ENCODE measurements at places on chromosomes 1 and 21.

GRCh38 chr1:39886757-39887231 lies 3.5 kb upstream of the TRIT1 start:
- peak; percentile 55 for DNase-seq

DNA sequence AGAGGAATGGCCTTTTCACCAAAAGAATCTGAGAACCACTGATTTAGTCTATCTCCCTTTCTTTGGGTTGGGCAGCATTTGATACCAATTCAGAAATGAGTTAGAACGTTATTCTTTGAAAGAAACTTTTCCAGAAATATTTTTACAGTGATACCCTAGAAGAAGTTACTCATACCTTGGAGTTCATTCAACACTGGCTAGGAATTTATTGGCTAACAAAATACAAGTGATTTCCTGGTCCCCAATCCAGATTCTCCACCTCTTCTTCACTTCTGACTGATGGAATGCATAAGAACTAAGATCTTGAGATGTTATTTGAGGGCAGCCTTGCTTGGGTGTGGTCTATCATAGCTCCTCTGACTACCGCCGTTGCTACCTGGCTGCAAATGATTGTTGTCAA lies 9.4 kb downstream of the C1orf162 start:
- peak; percentile 50 for DNase-seq

- no peak for DNase-seq
These were observed 25.4 kb downstream of the PHGDH start for GRCh38 chr1:119737040-119737682.

DNA sequence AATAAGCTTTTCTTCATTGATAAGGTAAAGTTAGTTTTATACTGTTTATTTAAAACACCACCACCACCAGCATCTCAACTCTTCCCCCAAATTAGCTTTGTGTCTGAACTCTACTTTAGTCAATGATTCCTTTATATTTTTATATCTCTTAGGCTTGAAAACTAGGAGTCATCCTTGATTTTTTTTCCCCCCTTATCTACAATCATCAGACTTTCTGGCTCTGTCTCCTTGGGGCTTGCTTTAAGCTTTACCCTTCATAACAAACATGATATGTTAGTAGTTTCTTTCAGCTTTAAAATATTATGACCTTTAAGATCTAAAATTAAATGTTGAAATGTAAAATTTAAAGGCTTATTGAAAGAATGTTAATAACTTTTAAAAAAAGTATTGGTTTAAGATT lies 28.3 kb downstream of the HS2ST1 start:
- no peak for DNase-seq

- no peak for DNase-seq
These were observed 14.9 kb downstream of the RSPH1 start for GRCh38 chr21:42481169-42481568.

DNA sequence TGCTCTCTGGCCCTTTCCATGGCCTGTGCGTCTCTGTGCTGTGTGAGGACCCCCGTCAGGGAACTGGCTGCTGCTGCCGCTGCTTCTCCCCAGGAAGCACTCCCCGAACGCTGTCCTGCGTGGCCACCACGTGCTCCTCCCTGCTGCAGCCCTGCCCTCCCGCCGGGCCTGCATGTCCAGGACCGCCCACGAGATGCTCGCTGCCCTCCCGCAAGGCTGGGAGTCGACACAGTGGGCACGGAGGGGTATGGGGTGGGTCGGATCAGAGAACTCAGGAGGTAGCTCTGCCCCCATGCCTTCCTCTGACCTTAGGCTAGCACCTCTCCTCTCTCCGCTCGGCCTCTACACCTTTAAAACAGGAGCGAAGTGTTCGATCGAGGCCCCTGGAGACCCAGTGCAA lies 171.9 kb upstream of the AJAP1 start:
- DNase-seq = no peak

- no peak for DNase-seq
These were observed 68.9 kb downstream of the ATF6 start for GRCh38 chr1:161834967-161835550.

- DNase-seq = no peak
These were observed 15.6 kb downstream of the ARHGEF16 start for GRCh38 chr1:3469849-3470649.

GRCh38 chr21:44929799-44930542 lies 9.3 kb upstream of the ITGB2 start:
- DNase-seq = no peak

DNA sequence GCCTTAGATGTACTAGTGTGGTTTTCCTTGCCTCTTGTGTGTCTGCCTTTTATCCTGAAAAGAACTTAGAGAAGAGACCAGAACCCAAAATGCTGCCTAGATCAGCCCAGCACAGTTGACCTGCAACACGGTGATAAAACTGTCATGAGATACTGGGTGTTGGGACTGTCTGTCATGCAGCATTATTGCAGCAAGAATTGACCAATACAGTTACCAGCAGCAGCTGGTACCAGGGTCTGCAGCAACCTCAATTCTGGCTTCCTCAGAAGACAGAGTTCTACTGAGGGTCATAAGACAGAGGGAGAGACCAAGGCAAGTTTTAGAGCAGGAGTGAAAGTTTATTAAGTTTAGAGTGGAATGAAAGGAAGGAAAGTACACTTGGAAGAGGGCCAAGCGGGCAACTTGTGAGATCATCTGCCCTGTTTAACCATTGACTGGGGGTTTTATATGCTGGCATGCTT lies 182.0 kb downstream of the DYRK1A start:
- no peak for DNase-seq

DNA sequence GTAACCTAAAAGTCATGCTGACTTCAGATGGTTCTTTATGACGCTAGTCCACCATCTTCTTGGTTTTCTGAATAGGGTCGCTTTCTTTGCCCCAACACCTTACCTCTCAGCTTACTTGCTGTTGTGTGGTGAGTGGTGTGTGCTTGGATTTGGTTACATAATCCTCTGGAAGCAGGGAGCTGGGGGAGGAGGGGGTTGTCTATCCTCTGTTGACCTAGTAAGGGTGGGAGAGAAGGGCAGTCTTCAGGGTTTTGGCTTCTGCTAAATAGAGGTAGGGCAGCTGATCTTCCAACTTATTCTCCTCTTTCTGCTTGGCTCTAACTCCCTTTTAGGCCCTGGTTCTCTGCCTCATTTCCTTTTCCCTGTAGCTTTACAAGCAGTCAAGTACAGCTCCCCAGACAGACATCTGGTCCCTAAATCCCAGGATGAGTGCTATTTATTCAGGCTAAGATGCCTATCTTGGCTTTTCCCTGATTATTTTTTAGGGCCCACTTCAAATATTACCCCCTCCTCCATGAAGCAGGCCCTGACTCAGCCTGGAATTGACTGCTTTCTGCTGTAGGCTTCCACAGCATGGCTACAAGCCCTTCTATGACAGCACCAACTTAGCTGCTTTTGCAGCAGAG lies 6.4 kb upstream of the REN start:
- no peak for DNase-seq

- no peak for DNase-seq
These were observed 120.5 kb downstream of the LRRC7 start for GRCh38 chr1:69688193-69688592.

DNA sequence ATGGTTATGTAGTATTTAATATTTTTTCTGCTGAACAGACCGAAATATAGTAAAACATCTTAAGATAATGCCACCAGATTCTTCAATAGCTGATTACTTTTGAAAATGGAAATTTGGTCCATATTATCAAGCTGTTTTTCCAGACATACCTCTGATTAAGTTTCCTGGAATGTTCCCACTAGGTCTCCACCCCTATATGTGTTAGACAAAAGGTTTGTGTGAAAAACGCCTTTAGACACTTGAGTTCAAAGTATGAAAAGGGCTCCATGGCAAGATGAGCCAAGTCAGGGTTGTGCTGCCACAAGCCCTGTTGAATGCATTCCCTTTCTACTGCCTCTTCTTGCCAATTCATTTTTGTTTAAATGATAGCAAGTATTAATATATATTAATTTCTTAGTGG lies 52.7 kb downstream of the ZBTB17 start:
- DNase-seq = peak; percentile 74

DNA sequence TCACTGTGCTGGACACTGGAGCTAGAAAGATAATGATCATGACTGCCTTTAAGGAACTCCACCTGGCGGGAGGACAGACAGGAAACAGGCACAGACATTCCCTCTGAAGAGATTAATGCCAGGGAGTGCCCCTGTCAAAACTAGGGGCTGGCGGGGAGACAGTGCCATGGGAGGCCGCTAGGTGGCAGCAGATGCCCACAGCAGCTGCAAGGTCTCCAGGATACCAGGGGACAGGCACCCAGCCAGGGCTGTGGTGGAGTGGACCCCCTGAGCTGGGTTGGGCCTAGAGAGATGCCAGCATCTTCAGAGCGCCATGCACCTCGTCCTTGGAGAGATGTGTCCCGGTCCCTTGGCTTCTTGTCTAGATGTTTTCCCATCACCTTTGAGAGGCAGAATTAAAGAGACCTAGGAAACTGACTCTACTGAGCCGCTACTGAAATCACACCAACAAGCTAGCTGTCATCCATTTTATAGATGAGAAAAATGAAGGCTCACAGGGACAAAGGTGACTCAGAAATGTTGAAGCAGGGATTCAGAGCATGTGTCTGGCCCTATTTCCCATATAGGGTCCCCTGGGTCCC lies 3.6 kb downstream of the REN start:
- DNase-seq = peak; percentile 70

GRCh38 chr1:112444269-112444668 lies 48.3 kb downstream of the CTTNBP2NL start:
- DNase-seq = peak; percentile 52

DNA sequence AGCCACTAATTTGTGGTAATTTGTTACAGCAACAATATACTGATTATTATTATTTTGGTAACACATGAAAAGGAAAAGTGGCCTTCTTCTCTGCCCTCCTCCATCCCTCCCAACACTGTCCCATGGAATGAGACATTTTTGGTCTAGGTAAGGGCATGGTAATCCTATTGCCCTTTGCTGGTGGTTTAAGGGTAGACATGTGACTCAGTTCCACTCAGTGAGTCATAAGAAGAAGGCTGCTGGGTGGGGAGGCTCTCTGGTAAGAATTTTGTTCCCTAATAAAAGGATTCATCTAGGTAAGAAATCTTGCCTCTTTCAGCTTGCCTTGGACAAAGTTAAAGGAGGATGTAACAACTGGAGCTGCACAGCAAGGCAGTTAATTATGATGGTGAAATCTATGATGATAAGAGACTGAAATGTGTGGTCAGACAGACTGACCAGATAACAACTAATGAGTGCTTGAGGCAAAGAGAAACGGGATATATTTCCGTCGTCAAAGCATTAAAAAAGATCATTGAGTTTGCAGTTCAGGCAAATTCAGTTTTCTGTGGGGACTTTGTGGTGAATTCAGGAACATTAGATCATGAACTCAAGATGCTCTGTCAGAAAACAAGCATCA lies 232.0 kb upstream of the KCNK2 start:
- peak; percentile 70 for DNase-seq

- no peak for DNase-seq
These were observed 2.1 kb upstream of the GFI1 start for GRCh38 chr1:92488832-92489231.

GRCh38 chr21:28851645-28852044 lies 141.0 kb downstream of the LTN1 start:
- DNase-seq = no peak

GRCh38 chr21:16047904-16048303 lies 318.1 kb downstream of the USP25 start:
- DNase-seq = peak; percentile 89

DNA sequence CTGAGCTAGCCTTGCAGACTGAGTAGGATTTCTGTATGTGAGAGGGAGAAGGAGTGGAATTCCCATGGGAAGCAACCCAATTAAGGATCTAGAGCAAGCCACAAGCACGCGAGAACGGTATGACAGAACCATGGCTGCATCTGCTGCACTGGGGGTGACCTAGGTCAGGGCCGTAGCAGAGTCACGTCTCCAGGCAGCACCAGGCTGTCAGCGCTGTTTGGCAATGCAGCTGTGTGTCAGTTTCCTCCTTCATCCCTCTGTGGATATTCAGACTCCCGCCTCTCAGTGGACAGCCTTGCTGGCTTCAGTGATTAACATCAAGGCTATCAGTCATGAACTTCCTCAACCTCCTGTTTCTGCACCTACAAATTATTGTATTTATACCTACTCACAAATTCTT lies 118.1 kb upstream of the PPP2R5A start:
- peak; percentile 57 for DNase-seq

DNA sequence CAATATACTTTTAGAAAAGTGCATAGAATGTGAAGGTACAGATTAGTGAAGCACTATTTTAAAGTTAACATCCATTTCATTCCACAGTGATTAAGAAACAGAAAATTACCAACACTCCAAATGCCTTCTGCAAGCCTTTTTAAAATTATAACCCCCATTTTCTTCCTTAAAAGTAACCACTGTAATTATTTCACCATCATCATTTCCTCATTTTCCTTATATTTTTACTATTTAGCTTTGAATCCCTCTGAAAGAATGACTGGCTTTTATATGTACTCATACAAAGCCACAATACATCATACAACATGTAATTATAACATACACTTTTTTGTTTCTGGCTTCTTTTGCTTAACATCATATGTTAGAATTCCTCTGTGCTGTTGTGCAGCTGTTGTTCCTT lies 6.5 kb upstream of the NEGR1 start:
- DNase-seq = no peak

DNA sequence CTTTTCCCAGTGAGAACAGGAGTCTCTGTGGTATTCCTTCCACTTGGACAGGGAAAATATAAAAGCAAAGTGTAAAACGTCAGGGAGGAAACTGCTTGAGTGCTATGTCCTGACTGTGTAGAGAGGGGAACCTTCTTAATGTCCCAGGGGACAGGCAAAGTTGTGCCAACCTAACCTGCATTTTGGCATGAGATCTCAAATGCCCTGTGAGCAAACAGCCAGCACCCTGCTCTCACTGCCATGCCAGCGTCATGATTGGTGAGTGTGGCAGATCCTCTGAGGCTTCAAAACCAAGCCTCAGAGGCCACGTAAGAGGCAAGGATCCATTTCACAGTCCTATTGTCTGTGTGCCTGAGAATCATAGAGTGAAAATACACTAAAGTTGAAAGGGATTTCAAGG lies 49.7 kb upstream of the RAP1A start:
- no peak for DNase-seq

- DNase-seq = no peak
These were observed 139.3 kb downstream of the TIAM1 start for GRCh38 chr21:31204801-31205200.

GRCh38 chr1:202069662-202070061 lies 53.1 kb upstream of the GPR37L1 start:
- DNase-seq = no peak

GRCh38 chr1:240649733-240650721 lies 38.1 kb upstream of the GREM2 start:
- DNase-seq = no peak

- no peak for DNase-seq
These were observed 5.2 kb upstream of the GIPC2 start for GRCh38 chr1:78040484-78041089.

DNA sequence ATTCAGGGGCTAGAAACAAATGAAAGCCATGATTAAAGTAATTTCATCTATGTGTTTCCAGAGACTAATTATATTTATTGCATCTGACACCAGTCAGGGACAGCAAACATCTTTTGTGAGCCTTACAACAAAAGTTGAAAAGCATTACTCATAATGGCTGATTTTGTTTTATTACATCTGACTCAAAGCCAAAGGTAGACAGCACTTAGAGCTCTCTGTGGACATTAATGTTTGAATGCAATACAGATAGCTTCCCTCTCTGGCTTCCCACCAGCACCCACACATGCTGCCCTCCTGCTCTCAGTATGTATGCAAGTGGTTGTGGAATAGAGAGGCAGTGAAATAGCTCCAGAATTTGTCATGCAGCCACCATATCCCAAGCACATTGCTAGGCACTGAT lies 198.7 kb downstream of the SETD4 start:
- peak; percentile 56 for DNase-seq
